ENCODE measurements at places on chromosomes 3 and 15. TPM values are rescaled to one million over a fixed set of nuclear protein-coding genes. Genes with fewer than 3 reads are reported as not detected.

GOLGA8G gene
- total RNA-seq: not detected

PIGZ gene
- 3.1 TPM for total RNA-seq

SRGAP3 gene
- 5.3 TPM for total RNA-seq

SLC28A2 gene
- not detected for total RNA-seq

EPHA6 gene
- total RNA-seq: not detected

CEP97 gene
- total RNA-seq: 21.1 TPM

LDHAL6B gene
- total RNA-seq: not detected

CRBN gene
- 43.8 TPM for total RNA-seq

SLC24A5 gene
- total RNA-seq: not detected

WDR72 gene
- not detected for total RNA-seq

MAPKBP1 gene
- 11.1 TPM for total RNA-seq

HRH1 gene
- 2.7 TPM for total RNA-seq

FAM240A gene
- total RNA-seq: not detected

GRCh38 chr3:32968166-32968919 lies 16.9 kb downstream of the CCR4 start:
- no peak for DNase-seq

DNA sequence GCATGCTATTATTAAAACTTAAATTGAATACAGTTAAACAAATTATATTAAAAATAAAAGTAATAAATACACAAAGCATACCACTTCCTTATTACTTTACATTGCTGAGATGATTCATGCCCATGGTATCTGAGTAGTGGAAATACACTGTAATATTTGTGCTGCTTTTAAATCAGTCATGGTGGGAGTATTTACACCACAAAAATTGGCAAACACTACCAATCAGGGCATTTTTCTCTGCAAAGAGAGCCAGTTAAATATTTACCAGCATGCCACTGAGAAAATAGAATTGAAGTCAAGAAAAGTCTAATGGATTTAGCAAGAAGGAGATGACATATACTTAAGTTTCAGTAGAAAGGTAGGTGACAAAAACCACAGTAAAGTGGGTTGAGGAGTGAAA lies 19.6 kb downstream of the PPARG start:
- peak; percentile 15 for DNase-seq

DNA sequence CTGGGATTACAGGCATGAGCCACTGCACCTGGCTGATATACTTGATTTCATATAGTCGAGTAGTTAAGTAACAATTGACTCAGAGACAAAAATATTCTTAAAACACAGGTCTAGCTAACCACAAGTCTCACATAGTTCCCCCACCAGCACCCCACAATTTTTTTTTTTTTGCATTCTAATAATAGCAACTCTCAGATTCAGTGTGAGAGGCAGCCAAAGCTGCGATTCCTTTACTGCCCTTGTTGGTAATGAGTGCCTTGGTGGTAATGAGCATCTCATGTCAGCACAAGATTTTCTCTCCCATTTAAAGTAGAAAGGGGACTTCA lies 72.5 kb downstream of the WWTR1 start:
- DNase-seq: no peak

DNA sequence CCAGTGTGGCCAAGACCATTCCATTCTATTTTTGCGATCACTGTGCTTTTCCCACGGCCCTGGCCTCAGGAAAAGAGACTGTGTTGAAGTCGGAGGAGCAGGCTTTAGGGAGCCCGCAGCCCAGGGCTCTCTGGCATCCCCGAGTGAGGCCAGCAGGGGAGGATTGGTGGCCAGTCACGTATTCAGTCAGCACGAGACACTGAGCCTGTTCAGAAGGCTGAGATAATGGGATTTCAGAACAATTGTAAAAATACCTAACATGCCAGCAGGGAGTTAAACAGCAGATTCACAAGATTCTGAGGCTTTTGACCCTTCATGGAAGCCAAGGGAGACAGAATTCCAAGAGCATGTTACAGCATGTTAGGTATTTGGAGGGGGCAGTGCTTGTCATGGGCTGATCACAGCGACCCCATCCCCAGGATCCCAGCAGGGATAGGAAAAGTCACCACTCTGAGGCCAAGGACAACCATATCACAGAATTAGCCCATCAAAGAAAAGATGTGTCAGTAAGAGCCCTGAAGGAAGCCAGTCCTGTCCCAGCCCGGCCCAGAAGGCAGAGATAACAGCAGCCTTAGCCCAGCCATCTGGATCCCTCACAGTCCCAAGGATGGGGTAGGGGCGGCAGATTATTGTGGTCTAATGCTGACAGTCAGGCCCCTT lies 40.6 kb downstream of the AMOTL2 start:
- peak; percentile 89 for DNase-seq

DNA sequence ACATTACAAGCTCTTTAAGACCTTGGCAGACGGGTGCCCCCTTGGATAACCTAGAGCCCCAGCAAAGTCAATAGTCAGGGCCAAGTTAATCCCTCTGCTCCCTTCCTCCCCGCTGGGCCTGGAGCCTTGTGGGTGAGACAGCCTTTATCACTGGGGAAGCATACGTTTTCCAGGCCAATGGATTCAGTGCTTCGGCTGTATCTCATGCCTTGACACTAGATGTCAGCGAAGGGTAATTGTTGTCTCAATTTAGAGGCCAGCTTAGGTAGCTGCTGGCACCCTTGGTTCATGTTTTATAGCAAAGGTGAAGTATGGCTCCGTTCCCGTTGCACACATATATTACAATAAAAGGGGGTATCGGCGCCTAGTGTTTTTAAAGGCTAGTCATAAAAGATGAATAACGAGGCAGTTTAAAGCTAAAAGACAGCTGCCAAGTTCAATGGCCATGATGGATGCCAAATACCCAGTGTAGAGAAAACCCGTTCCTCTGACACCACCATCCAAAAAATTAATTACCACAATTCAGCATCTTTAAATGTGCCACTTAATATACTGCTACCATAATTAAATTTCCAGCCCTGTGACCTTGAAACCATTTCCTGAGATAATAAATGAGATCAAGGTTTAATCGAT lies 52.3 kb upstream of the BNIP2 start:
- DNase-seq: peak; percentile 20

GRCh38 chr3:61724801-61725200 lies 163.4 kb downstream of the PTPRG start:
- no peak for DNase-seq

GRCh38 chr3:158121295-158121694 lies 11.4 kb downstream of the RSRC1 start:
- no peak for DNase-seq

DNA sequence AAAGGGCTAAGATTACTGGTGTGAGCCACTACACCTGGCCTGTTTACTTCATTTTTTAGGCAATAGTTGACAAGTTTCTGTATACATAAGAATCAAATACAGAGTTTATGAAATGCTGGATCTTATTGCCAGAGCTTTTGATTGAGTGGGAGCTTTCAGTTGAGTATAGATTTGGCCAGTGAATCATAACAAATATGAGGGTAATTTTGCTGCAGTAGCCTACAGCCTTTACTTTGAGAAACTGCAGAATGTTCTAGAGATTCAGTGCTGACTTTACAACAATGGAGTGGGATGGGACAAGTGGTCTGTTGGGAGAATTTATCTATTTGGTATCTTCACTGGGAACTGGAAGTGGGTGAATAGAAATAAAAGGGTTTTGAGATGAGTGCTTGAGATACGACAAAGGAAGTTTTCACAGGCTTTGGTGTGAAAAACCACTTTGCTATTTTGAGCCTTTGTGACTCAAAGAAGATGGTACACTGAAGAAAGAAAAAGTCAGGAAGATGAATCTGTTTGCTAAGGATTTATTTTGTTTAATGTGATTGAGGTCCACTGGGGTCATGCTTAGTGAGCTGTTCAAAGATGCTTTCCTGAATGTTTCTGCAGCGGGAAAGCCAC lies 227.8 kb downstream of the UBE2E2 start:
- DNase-seq: no peak

- peak; percentile 6 for DNase-seq
Measured at GRCh38 chr3:89740080-89740880, 632.9 kb downstream of the EPHA3 start.

- no peak for DNase-seq
Measured at GRCh38 chr3:112459750-112460149, 39.5 kb downstream of the BTLA start.

GRCh38 chr3:144875211-144875610 lies 903.6 kb downstream of the DIPK2A start:
- no peak for DNase-seq

- peak; percentile 21 for DNase-seq
Measured at GRCh38 chr15:89673165-89673512, 6.0 kb downstream of the PLIN1 start.

DNA sequence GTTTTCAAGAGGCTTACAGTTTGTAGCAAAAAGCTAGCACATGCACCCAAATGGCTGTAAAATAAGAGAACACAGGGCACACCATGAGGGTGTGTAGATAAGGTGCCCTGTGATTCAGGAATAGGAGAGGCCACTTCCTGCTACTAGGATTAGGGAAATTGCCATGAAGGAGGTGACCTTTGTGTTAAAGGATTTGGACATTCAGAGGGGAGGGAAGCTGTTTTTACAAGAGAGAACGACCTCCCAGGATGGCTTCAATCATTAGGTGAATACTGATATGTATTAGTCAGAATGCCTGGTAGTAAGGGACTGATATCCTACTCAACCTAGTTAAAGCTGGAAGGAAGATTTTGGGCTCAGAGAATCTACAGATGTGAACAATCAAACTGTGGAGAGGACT lies 35.7 kb upstream of the ABHD17C start:
- DNase-seq: no peak

DNA sequence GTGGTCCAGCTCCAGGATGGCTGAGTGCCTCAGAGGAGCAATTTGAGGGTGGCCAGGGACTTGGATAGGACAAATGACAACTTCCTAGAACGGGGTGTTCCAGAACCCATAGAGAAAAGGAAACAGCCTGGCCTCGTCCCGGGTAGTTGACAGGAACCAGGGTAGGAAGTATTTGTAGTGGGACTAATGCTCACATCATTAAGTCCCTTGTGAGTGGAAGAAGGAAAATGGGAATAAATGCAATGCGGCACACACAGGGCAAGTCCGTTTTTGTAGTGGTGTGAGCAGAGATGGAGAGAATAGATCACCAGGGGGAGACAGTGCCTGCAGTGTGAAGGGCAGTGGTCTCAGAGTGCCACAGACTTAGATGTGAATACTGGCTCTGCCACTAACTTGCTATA lies 19.6 kb downstream of the TIMP4 start:
- DNase-seq: peak; percentile 56

- DNase-seq: no peak
Measured at GRCh38 chr3:193330555-193331204, 47.9 kb downstream of the ATP13A5 start.

GRCh38 chr3:197504229-197504628 lies 51.5 kb downstream of the BDH1 start:
- no peak for DNase-seq

- no peak for DNase-seq
Measured at GRCh38 chr3:71520161-71521020, 63.1 kb downstream of the FOXP1 start.

- no peak for DNase-seq
Measured at GRCh38 chr3:46972396-46972795, 4.1 kb downstream of the CCDC12 start.

DNA sequence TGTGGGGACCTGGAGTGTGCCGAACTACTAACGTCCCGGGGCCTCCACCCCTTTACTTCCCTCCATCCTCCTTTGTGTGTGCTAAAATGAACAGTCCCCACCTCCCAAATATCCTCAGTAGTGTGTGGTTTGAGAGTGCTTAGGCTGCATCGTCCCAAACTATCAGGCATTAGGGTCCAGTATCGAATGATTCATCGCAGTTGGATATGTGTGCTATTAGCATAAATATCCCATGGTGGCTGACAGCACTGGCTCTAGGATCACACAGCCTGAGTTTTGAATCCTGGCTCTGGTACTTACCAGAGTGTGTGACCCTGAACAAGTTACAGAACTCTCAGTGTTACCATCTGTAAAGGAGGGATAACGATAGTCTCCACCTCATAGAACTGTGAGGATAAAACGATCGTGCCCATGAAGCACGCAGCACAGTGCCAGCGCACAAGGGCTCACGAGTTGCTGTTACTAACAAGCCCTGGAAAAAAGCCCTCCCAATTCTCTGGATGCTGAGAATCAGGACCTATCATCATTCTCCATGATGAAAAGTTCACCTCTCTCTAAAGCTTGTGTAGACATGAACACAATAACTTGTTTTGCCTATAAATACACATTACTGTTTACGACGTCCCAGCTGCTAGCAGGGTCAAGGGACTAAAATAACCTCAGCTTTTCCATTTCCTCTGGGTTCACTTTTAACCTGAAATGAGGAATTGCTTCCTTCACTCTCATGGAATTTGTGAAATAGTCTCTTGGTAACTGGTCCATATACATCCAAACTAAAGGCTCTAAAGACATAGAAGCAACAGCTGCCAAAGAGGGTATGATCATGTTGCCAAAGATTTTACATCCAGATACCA lies 51.0 kb downstream of the VGLL4 start:
- DNase-seq: peak; percentile 55

DNA sequence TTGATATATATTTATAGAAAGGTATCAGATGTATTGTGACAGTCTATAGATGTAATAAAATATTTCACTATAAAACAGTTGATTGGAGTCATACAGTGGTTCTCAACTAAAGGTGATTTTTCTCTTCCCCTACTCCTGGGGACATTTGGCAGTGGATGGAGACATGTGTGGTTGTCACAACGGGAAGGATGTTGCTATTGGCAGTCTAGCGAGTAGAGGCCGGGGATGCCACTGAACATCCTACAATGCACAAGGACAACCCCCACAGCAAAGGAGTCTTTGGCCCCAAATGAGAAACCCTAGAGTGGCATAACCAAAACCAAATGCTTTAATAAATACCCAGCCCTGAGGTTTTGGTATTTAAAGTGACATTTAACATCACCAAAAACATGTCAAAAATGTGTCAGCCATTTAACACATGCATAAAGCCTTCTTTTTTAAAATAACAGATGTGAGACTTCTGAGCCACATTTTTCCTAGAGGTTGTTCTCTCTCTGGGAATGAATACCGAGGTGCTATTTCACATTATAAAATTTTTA lies 367.5 kb downstream of the PTPRG start:
- peak; percentile 15 for DNase-seq

DNA sequence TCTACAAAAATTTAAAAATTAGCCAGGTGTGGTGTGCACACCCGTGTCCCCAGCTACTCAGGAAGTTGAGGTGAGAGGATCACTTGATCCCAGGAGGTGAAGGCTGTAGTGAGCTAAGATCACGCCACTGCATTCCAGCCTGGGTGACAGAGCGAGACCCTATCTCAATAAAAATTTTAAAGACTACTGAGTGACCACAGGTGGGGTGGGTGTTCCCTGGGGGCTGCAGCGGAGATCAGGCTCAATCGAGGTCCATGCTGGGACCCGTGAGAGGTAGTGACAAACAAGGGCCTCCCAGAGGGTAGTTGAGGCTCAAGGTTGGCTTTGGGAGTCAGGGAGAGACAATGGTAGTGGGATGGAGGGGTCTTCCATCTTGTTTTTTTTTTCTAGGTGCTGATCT lies 38.9 kb upstream of the LIMD1 start:
- DNase-seq: no peak

GRCh38 chr15:72141171-72142084 lies 23.2 kb downstream of the SENP8 start:
- DNase-seq: peak; percentile 74

DNA sequence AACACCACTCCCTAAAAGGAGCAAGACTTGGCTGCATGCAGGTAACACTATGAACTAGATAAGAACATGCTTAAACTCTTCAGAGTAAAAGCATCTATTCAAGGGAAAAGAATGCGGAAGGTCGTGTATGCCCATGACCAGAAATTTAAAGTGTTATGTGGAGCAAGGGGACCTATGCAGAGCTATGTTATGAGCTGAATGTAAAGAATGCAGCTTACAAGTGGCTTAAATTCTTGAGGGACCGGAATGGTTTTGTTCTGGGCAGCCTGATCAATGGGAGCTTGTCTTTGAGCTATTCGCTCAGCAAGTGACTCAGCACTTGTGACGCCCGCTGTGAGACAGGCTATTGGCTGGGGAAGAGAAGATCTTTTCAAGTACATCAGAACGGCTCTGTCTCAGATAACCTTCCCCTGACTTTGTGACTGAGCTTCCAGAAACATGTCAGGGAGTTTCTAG lies 367.5 kb upstream of the THBS1 start:
- no peak for DNase-seq

Measured in myocyte (in vitro differentiated cells).